Esophagus muscularis mucosa (tissue), 4 donors: ENCODE measurements at places on chromosomes 11 and 22. TPM values are rescaled to one million over a fixed set of nuclear protein-coding genes. Genes with fewer than 3 reads are reported as not detected.

Gene BDNF
- total RNA-seq, result 0.17 TPM

Gene OR8U1
- not detected for total RNA-seq

Gene KCNA4
- total RNA-seq, result not detected

DNA sequence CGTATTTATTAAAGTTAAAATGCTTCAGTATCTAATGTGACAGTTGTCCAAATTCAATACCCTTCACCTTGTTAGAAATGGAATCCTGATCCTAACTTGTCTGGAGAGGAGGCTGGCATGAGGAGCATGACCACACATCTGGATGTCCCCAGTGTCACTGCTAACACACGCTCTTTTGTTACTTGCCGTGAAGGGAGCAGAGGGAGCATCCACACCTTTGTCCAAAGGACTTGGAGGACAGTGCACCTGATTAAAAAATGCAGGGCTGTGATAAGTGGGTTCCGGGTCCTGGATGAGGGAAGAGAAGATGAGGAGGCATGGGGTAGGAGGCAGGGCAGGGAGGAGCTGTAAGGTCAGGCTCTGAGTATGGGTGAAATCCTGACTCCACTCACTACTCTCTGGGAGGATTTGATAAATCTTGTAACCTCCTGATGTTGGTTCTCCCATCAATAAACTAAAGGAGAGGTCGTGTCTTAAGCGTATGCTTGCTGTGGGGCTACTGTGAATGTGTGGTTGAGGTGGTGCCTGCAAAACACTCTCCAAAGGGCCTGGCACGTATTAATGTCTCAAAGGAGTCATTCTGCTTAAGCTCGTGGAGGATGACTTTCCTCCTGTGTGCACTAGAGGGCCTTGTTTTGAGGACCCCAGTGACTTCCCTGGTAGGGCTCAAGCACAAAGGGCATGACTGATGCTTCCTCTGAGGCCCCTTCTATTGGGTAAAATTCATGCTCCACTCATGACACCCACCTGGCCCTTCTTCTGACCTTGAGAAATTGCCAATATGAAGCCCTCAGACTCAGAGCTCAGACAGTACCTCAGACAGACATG lies 16.8 kb upstream of the IGLL5 start:
- peak; percentile 60 for DNase-seq

GRCh38 chr11:8593455-8593854 lies 573 bp downstream of the STK33 start:
- DNase-seq, result no peak

- DNase-seq, result peak; percentile 64
These were observed 12.3 kb downstream of the GLB1L3 start for GRCh38 chr11:134288486-134288885.

- no peak for DNase-seq
These were observed 1.8 kb downstream of the C11orf86 start for GRCh38 chr11:66976925-66977324.

- DNase-seq, result no peak
These were observed 9.7 kb upstream of the THY1 start for GRCh38 chr11:119432484-119433357.

DNA sequence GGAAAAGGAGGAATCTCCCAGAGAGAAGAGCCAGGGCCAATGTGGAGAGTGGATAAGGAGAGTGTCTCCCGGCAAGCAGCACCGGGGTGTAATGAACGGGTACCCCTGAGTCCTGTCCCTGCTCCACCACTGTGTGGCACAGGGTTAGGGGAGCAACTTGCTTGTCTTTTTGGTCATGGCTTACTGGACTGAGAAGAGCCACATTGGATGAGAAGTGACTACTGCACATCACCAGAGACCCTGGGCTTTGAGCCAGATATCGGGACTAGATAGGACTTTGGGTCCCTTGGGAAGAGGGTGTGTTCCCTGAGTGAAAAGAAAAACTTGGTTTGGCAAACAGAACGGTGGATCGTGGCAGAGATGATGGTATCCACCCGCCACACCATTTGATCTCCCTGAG lies 24.6 kb downstream of the SDHAF2 start:
- DNase-seq, result no peak
